ENCODE measurements at places on chromosomes 1 and 21.

GRCh38 chr1:55575571-55576279, 360.6 kb upstream of the USP24 start:
- DNase-seq, result no peak

GRCh38 chr1:18684303-18684702, 53.7 kb downstream of the PAX7 start:
- no peak for DNase-seq

DNA sequence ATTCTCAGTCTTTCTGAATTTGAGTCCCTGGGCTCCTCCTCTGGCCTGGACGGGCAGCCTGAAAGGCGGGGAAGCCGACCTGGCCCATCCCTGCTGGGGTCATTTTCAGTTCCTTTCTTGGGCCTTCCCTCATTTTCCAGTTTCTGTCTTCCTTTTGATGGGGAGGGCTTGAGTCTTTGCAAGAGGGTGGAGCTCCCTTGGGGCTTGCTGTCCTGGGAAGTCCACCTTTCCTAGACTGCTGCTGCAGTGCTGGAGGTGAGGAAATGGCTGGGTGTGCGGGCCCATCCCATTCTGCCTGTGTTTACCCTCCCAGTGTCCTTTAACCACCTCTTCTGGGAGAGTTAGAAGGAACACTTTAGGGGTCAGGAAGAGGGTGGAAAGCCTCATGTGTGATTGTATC, 40.4 kb upstream of the SYNC start:
- no peak for DNase-seq

- no peak for DNase-seq
Observed at GRCh38 chr1:221778125-221778524, 36.2 kb upstream of the DUSP10 start.

GRCh38 chr1:217857061-217857460, 225.9 kb downstream of the SPATA17 start:
- peak; percentile 6 for DNase-seq

GRCh38 chr21:32807717-32808380, 36.3 kb upstream of the PAXBP1 start:
- DNase-seq, result peak; percentile 80
